CD4-positive, alpha-beta T cell treated with Interleukin-2 at 100 ng/mL for 4 hours (primary cell): ENCODE measurements at places on chromosomes 3 and 15.

DNA sequence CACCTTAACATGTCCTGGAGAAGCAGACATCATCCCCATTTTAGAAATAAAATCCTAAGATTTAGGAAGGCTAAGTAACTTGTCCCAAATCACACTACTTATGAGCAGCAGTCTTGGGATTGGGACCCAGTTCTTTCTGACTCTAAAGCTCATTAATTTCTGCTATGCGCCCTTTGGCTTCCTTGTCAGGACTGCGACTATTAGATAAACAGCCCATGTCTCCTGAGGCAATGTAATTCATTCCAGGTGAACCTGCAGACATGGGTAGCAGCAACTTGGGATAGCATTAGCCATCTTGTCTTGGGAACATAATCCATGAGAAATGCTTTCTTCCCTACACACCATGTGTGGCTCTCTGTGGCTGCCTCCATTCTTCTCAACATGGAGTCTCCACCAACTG, 32.3 kb upstream of the FBN1 start:
- DNase-seq = no peak

DNA sequence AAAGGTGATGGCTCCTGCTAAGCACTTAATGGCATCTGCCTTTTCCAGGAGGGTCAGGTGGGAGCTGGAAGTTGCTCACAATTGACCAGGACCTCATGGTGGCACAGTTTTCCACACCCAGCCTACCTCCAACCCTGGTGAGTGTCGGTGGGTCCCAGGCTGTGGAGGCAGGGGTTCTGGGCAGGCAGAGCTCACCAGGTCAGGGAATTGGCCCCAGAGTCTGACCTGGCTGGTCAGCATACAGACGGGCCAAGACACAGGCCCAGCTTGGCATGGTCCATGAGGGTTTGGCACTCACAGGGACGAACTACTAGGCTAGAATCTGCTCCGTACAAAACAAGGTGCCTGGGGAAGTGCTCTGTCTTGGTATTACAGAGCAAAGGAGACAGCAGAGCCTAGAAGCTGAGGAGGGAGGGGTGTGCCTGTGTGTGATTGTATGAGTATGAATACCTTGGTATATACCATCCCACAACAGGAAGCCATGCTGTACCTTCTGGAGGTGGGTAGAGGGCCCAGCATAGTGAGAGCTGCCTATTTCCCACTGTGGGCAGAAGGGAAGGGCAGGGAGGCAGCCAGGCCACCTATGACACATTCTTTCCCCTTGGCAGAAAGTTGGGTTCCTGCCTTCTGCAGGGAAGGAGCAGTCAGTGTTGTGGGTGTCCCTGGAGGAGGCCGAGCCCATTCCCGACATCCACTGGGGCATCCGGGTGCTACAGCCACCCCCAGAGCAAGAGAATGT, 6.5 kb downstream of the APEH start:
- no peak for DNase-seq

GRCh38 chr15:85116066-85116465, 134.4 kb downstream of the PDE8A start:
- no peak for DNase-seq

GRCh38 chr15:64611085-64611725, 150.8 kb downstream of the ZNF609 start:
- no peak for DNase-seq

DNA sequence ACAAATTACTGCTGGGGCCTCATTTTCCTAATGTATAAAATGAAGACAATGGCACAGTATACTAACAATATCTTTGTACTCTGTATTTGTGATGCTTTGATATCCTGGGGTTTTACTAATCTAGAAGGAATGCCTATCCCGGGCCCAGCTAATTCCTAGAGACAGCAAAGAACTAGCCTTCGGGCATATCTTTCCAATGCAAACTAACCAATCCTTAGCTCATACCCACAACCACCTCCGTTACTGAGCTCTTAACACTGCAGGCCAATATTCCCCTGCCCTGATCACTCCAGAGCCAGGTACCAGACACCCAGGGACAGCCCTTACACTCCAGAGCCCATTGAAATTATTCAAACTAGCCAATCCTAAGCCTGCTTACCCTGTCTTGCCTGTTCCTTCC, 309.0 kb downstream of the ULK4 start:
- no peak for DNase-seq

- DNase-seq = no peak
These were observed 33.0 kb upstream of the BCL2A1 start for GRCh38 chr15:80003934-80004472.

GRCh38 chr3:111519178-111519855, 22.7 kb upstream of the CD96 start:
- no peak for DNase-seq

DNA sequence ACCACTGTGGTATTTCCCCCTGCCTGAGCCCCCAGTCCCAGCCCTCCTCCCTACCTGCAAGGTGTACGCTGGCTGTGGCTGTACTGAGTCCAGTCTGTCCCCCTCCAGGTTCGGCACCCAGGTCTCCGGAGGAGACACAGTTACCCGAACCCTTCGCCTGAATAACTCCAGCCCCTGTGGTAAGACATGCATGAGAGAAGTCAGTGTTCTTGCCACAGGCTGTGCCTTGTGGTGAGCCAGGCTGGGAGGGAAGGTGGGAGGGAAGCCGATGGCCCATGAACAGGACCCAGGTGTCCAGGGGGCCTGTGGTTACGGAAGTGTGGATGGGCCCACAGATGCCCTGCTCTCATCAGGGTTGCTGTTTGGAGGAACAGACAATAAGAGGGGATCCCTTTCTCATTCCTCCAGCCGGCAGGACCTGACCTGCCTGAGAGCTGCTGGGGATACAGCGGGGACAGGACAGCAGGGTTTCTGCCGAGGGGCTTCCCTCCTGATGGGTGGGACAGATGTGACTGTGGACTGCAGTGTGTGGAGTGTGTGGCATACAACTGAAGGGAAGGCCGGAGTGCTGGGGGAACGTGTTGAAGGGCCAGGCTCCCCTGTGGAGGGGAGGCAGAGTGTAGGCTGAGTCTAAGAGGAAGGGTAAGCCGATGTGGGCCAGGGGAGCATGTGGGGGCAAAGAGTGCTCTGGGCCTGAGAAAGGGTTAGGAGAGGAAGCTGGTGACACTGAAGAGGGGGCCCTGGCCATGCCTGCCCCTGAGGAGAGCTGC, 21.9 kb downstream of the ACAA1 start:
- no peak for DNase-seq

- DNase-seq = no peak
These were observed 471.0 kb upstream of the SEMA6D start for GRCh38 chr15:47246317-47246716.

- DNase-seq = no peak
These were observed 215.6 kb downstream of the CADPS start for GRCh38 chr3:62659660-62660059.

DNA sequence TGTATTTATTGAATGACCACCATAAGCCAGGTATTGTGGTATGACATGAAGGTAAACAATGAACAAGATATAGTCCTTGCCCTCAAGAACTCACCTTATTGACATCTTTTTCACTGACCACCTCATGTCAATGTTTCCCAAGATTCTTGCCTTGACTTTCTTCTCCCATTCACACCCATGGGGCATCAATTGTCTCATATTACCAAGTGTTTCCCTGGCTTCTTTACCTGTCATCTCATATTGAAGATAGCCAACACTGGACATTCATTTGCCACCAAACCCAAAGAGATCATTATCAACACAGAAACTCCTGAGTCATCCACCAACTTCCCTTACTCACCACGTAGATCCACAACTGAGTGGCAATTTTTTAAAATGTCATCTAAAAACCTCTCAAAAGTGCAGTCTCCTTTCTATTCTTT, 2.2 kb downstream of the EFHB start:
- no peak for DNase-seq

DNA sequence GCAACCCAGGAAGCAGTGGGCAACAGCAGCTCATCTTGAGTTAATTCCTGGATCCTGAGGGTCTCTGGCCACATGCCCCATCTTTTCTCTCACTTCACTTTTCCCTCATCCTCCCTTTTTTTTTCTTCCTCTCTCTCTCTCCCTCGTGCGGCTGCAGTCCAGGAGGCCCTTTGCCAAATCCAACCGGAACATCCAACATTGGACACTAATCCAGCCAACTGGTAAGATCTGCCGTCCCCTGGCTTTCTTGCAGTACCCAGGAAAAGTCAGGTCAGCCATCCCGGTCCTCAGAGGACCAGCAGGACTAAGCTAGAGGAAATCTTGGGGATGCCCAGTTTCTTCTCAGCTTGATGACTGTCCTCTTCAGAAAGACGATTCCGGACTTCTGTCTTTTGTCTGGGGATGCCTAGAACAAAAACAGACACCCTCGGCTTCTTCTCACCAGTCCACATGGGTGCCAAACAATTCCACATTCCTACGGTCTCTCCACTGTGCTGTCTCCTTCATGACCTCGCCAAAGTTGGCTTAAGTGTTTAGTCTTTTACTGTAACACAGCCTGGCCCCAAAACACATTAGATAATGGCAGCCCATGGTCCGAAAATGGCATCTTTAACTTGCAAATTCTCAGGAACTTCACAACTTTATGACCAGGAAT, 115.6 kb downstream of the GSK3B start:
- DNase-seq = no peak
